ENCODE measurements at places on chromosomes 4 and X.

GRCh38 chr4:150582146-150582872, at the start of gene MAB21L2:
Gene MAB21L2 (plus strand): TSS chr4:150582151. CDS start chr4:150583030, 879 bp downstream.
- DNase-seq, result no peak

DNA sequence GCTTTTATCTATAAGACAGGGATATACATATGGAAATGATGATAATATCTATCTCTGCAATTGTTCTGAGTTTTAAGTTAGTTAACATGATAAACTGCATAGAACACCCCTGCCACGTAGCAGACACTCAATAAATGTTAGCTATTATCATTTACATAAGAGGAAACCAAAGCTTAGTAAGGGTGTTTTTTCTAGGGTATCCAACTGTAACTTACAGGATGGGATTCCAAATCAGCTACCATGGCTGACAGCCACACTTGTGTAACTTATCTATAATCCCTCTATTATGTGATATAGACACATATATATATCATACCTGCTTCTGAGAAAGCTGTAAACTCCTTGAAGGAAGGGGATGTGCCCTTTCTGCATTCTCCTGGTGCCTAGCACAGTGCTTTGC, 1.1 kb upstream of the SPARCL1 start:
- DNase-seq, result no peak

- DNase-seq, result no peak
Observed at GRCh38 chr4:17869327-17869726, 58.5 kb downstream of the NCAPG start.

- DNase-seq, result no peak
Observed at GRCh38 chr4:185115827-185116232, 27.2 kb upstream of the SLC25A4 start.

GRCh38 chrX:65451663-65452062, 82.9 kb downstream of the LAS1L start:
- no peak for DNase-seq

DNA sequence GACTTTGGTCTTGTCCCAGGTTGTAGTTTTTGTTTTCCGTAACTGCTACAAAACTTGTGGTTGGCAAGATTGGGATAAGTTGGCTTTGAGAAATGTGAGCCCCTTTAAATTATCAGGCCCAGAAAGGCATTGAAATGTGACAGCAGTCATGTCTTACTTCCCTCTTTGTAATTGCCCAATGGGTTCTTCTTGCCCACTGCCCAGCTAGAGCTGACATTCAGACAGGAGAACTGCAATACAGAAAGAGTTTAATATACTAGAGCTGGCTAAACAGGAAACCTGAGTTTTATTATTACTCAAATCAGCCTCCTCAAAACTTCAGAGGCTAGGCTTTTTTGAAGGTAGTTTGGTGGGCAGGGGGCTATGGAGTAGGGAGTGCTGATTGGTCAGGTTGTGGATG, 288.3 kb downstream of the ZNF674 start:
- no peak for DNase-seq

- no peak for DNase-seq
Observed at GRCh38 chr4:42404001-42404400, 6.7 kb downstream of the SHISA3 start.

DNA sequence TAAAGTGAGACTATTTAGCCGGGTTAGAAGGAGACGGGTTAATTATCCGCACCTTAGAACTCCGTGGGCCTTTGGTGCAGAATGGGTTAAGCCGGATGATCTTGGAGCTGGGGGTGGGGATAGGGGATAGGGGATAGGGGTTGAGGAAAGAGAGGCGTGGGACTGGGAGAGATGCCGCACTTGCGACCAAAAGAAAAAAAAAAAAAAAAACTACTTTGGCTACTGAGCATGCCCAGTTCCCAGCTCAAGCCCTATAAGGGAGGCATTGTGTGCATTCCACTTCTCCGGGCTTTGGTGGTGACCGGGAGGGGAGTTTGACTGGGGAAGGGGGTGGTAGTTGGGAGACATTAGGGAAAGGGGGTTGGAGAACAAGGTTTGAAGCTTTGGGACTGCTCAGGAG, at the start of gene SLITRK4:
TSS of gene SLITRK4 (minus strand) at position 187 of the 400 bp plus-strand sequence. CDS start 4,993 bp downstream, outside the sequence.
- DNase-seq, result no peak

GRCh38 chrX:11266573-11267003, 26.6 kb upstream of the AMELX start:
- no peak for DNase-seq

DNA sequence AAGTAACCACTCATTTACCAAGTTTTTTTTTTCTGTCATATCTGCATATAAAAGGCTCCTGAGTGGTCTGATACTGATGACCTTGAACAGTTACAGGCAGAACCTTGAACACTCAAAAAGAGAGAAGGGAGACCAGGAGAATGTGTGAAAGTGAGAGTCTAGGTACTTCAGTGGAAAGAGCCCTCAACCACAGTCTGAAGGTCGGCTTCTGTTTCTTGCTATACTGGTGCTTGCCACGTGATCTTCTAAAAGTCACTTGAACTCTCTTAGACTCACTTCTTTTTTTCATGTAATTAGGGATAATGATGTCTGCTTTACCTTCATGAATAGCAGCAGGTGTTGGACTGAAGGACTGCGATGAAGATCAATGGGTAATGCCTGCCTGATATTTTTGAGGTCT, 22.8 kb downstream of the GABRB1 start:
- DNase-seq, result no peak

GRCh38 chr4:42345962-42346544, 51.2 kb upstream of the SHISA3 start:
- DNase-seq, result no peak

- no peak for DNase-seq
Observed at GRCh38 chrX:632366-633042, 1.9 kb downstream of the SHOX start.

GRCh38 chr4:125849869-125850268, 535.1 kb downstream of the FAT4 start:
- DNase-seq, result no peak

DNA sequence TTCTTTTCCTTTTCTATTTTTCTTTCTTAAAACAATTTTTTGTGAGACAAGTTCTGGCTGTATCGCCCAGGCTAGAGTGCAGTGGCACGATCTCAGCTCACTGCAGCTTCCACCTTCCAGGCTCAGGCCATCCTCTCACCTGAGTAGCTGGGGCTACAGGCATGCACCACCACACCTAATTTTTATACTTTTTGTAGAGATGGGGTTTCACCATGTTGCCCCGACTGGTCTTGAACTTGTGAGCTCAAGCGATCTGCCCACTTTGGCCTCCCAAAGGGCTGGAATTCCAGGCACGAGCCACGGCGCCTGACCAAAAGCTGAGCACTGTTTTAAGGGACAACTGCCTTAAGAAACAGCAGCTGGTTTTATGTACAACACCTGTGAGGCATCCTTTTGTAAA, 9.3 kb upstream of the NAT8L start:
- DNase-seq, result no peak

- no peak for DNase-seq
Observed at GRCh38 chr4:81460191-81460701, 11.5 kb downstream of the RASGEF1B start.

DNA sequence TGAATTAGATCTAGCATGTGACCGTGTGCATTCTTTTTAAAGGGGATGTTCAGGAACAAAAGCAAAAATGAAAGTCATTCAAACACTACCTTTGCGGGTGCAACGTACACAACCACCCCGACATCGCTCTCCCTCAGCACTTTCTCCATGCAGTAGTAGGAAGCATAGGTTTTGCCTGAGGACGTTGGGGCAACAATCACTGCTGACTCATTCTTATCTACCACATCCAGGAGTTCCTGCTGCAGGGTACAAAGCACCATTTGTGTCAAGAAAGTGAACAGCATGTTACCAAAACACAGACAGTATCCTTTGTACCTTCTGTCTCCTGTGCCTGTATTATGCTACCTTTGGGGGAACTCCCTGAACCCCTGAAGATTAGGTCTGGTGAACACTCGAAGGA, 58.6 kb downstream of the DDX60L start:
- DNase-seq, result no peak

GRCh38 chr4:188423039-188423438, 283.8 kb downstream of the TRIML1 start:
- DNase-seq, result no peak

DNA sequence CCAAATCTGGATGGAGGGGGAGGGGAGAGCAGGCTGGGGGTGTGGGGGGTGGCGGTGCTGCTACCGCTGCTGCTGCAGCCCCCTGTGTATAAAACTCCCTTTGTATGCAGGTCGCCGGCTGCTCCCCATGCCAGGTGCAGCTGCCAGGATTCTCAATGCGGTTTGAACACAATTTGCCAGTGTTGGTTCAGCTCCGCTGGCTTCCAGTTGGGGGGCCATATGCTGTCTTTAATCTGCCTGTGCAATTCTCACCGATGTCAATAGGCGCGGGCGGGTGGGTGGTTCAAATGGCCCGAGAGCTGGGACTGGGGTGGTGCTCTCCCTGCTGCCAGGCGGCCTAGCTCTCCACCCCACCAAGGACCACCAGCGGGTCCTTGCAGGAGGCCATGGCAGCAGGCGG, 257.6 kb downstream of the BCOR start:
- DNase-seq, result no peak

- no peak for DNase-seq
Observed at GRCh38 chrX:1239681-1240142, 27.3 kb upstream of the CRLF2 start.

- no peak for DNase-seq
Observed at GRCh38 chr4:100169491-100170485, 20.5 kb downstream of the DDIT4L start.
